Omental fat pad (tissue), 4 donors: ENCODE measurements at places on chromosomes 12 and 14. TPM values are rescaled to one million over a fixed set of nuclear protein-coding genes. Genes with fewer than 3 reads are reported as not detected.
A peak's percentile ranks its signal among the peaks of the same experiment; 100 is the strongest.

DNA sequence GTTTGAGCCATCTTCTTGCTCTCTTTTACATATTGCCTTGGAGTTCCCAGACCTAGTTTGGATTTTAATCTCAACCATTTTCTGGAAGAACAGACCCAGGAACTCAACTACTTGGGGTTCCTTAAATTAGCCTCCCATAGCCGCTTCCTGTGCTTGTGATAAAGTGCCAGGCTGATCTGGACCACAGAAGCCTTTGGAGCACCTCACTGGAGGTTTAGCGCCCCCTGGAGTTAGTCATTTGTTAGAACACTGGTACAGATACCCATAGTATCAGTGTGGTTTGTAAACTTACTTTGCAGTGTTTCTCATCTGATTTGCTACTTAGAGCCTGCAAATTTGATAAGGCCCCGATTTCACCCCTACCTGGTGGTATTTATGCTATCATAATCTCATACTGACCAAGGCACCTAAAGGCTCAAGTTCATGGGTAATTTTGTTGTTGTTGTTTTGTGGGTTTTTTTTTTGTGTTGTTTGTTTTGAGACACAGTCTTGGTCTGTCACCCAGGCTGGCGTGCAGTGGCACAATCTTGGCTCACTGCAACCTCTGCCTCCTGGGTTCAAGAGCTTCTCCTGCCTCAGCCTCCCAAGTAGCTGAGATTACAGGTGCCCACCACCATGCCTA, 3.7 kb downstream of the UNC119B start:
- no peak for DNase-seq

FGF6 gene
- not detected for total RNA-seq

BBOF1 gene
- 5.8 TPM for total RNA-seq

TEX52 gene
- not detected for total RNA-seq

GRCh38 chr14:105867961-105868599, 341.7 kb downstream of the TMEM121 start:
- peak; percentile 11 for DNase-seq

DNA sequence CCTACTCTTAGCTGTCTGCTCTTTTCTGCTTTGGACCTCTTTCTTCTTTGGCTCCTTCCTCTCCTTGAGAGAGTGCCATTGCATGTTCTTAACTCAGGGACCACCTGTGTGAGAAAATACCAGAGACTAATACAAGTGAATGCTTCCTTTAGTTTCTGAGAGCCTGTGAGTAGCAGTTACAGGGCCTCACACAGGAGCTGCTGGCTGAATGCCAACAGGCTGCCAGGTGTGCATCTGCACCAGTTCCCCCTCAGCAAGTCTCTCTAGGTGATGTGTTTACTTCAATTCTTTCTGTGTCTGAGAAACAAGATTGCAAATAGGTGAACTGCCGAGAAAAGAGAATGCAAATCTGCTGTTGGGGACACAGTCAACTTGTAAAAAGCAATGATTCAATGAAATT, 108.2 kb downstream of the STXBP6 start:
- no peak for DNase-seq

GRCh38 chr12:56198836-56199235, 9.6 kb upstream of the SMARCC2 start:
- DNase-seq, result no peak
